ENCODE measurements at places on chromosomes 4 and X.

DNA sequence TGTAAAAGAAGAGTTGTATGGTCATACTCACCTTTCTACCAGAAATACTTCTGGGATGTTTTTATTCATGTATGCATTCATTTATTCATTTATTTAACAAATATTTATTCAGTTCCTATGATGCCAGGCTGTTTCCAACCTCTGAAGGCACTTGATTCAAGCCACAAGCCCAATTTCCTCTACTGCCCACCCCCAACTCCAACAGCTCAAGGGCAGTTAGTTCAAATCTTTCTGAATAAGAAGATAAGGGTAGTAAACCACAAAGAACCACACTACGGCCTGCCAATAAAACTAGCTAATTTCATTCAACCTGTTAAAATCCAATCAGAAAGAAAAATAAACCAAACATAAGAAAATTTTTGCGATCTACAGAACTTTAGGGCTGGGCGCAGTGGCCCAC lies 31.2 kb downstream of the LRBA start:
- DNase-seq = no peak

DNA sequence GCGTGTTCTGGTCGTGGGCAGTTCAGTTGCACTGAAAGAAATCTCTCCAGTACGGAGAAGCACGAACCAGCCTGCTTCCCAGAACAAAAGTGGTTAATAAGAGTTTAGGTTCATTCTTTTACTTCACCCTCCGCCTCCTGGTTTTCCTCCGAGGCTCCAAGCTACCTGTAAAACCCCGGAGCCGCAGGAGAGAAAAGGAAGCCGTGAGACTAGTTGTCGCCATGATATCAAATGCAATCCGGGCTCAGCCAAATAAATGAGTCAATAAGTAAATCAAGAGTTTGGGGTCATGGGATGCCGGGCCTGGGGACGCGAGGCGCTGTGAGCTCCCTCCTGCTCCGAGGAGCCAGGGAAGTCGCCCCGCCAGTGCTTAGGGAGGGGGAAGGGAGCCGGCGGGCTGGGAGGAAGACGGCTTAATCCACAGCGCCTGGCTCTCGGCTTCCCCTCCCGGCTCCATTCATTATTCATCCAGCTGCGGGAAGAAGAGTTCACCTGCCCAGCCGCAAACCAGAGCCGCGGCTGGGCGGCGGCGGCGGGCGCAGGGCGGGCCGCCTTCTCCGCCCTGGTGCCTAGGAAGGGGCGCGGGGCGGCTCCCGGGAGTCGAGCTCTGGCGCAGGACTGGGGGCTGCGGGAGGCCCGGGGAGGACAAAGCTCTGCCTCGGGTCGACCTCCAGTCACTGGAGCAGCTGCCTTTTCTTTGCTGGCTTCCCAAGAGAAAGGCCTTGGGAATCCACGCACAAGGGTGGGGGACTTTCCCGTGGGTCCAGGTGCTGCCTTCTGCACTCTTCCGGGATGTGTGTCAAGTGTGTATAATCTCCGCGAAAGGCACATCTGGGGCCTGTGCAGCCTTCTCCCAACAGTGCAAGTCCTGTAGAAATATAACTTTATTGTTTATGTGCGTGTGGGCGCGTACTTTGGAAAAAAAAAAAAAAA lies 1.7 kb downstream of the FRAS1 start:
- DNase-seq = no peak

GRCh38 chr4:130163701-130164100 lies 1067.7 kb downstream of the C4orf33 start:
- no peak for DNase-seq

GRCh38 chr4:76989391-76990061 lies 40.0 kb downstream of the SEPTIN11 start:
- no peak for DNase-seq

- no peak for DNase-seq
Measured at GRCh38 chr4:155952501-155952901, 1.2 kb downstream of the CTSO start.

DNA sequence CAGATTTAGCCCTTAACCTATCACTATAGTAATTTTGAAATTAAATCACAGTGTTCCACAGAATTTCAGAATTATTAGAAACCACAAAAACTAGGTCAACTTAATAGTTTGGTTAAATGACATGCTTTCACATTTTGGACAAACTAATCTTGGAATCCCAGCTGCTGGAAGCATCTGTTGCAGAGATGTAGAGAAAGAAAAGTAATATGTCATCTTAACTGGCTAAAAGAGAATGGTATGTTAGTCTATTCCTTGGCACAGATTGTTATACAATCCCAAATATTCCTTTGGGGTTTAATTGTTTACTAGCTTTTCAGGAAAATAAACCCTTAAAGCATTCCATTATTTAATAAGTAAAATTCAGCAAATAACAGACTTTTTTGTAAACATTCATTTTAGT lies 519.9 kb downstream of the IL15 start:
- no peak for DNase-seq

GRCh38 chrX:31603411-31604120 lies 531.7 kb upstream of the FTHL17 start:
- no peak for DNase-seq

GRCh38 chr4:148261848-148262247 lies 180.4 kb downstream of the NR3C2 start:
- DNase-seq = no peak

DNA sequence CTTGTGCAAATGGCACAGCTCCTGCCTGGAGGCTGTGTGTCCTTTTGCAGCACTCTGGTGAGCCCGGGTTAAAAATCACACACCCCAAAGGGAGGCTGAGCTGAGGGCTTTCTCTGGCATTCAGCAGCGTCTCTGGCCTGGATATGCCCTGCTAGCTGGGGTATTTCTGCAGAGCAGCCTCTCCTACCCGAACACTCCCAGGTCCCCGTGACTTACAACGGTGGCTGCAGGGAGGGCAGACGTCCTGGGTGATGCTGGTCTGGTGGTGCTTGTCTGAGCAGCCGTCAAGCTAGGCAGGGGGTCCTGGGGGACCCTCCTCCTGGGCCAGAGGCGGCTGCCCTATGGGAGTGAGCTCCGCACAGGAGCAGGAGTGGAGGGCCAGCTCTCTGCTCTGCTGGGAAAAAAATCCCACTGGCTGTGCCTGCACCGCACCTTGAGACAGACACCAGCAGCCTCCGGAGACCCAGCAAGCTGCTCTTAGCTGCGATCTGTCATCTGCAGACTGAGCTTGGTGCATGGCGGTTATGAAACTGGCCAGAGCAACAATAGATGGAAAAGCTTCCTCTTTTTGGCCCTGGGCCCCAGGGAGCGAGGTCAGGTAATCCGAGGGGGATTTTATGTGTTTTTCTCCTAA lies 41.3 kb upstream of the ASMTL start:
- DNase-seq = no peak

- no peak for DNase-seq
Measured at GRCh38 chrX:100980608-100981497, 11.3 kb downstream of the ARL13A start.

DNA sequence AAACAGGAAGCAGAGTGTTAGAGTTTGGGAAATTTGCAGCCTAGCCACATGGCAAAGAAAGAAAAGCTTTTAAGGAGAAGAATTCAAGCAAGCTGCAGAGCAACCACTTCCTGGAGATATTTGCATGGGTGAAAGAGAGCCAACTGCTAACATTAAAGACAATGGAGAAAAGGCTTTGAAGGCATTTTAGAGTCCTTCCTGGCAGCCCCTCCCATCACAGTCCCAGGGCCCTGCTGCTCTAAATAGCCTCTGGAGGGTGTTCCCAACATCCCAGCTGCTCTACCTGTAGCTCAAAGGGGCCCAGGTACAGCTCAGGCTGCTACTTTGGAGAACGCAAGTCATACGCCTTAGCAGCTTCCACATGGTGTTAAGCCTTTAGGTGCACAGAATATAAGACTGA lies 235.9 kb upstream of the FMR1 start:
- DNase-seq = no peak

GRCh38 chr4:139184129-139184528 lies 7.1 kb upstream of the ELF2 start:
- DNase-seq = no peak

- DNase-seq = no peak
Measured at GRCh38 chr4:147732518-147733235, 789 bp downstream of the ARHGAP10 start.

- no peak for DNase-seq
Measured at GRCh38 chr4:54092405-54093323, 7.3 kb upstream of the GSX2 start.

DNA sequence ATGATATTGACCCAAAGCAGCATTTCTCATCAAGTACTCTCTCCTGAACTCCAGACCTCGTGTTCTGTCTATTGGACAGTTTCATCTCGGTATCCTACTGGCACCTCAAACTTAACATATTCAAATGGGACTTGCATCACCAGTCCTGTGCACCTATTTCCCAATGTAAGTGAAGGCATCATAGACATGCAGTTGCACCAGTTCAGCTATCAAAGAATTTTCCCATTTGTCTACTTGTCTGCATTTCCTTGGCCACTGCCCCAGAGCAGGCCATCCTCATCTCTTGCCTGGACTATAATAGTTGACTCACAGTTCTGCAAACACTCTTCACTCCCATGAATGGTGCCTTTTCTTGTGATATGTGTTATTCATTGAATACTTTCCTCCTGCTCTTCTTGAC lies 11.3 kb upstream of the LIMCH1 start:
- DNase-seq = no peak

DNA sequence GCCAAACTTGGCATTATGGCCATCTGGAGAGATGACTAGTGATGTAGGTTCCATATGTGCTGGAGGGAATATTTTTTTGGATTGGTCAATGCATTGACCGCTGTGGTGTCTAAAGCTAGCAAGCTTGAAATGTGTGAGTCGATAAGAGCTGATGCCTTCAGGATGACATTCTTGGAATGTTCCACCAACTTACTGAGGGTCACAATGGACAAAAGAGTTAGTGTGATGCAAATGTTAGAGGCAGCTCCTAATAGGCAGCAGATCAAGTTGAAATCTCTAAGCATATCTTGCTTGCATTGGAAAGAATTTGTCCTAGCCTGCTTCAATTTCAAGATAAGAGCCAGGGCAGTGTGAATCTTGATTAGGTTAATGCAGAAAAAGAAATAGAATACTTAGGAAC lies 210.4 kb upstream of the AFF2 start:
- DNase-seq = no peak

DNA sequence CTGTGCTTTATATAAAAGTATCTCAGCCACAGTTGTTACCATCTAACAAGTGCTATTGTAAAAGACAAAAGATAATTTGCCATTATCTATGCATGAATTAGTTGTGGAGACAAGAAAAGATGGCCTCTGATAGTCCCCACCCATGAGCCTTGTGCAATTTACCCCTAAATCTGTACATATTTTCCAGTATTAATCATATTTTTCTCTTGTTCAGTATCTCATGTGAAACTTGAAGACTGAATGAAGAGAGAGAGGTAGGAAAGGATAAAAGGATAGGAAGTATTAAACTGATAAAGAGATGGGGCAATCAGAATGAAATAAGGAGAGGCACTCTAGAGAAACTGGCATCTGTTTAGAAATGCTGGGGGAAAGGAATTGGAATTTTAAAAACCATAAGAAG lies 3.7 kb downstream of the MYOZ2 start:
- no peak for DNase-seq

DNA sequence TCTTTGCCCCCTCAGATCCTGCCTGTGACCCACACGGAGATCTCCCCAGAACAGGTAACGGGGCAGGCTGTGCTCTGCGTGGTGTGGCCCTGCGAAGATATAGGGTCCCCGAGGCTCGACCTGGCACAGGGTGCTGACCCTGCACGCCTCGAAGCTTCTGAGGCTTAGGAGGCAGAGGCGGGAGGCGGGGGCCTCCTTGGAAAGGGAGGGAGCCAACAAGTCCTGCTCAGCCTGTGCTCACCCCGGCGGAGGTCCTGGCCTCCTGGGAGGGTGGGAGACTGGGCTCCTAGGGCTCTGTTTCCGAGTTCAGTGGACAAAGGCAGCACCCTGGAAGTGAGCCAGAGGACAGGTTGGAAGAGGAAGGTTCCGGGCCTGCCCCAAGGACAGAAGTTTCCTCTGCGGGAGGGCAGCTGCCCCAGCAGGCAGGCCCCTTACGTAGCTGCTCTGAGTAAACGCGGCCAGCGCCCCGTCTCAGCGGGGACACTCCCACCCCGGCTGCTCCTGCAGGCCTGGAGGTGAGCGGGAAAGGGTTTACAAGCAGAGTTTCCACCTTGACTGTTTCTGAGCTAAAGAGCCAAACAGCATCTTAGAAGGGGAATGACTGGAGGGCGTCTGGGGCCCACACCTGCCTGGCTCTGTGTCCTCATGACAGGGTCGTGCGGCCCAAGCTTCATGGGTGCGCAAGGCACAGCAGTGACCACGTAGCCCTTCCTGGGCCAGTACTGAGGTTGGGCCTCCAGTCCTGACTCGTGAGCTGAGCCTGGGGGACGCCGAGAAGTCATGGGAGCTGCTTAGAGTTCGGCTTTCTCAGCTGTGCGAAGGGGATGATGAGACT lies 16.1 kb downstream of the TMEM175 start:
- no peak for DNase-seq

DNA sequence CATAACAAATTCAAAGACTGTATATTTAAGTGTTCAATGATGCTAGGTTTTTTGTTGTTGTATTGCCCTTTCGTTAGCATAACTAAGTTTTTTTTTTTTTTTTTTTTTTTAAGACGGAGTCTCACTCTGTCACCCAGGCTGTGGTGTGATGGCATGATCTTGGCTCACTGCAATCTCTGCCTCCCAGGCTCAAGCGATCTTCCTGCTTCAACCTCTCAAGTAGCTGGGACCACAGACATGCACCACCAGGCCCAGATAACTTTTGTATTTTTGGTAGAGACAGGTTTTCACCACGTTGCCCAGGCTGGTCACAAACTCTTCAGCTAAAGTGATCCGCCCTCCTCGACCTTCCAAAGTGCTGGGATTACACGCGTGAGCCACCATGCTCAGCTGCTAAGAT lies 7.0 kb downstream of the SH3BGRL start:
- DNase-seq = no peak

DNA sequence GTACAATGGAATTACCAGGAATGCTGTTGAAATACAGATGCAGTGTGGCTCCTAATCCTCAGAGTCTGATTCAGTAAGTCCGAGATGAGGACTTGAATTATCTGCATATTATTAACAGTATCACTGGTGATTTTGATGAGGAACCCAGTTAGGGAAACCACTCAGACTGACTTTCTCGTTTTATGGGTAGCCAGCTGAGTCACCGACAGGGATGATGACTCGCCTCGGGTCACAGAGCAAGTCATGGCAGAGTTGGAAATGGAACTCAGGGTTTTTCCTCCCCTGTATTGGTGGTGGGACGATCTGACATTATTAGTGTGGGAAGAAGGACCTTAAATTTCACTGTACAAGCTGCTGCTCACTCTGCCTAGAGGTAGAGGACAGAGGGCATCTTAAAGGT lies 51.3 kb downstream of the RTL9 start:
- no peak for DNase-seq

DNA sequence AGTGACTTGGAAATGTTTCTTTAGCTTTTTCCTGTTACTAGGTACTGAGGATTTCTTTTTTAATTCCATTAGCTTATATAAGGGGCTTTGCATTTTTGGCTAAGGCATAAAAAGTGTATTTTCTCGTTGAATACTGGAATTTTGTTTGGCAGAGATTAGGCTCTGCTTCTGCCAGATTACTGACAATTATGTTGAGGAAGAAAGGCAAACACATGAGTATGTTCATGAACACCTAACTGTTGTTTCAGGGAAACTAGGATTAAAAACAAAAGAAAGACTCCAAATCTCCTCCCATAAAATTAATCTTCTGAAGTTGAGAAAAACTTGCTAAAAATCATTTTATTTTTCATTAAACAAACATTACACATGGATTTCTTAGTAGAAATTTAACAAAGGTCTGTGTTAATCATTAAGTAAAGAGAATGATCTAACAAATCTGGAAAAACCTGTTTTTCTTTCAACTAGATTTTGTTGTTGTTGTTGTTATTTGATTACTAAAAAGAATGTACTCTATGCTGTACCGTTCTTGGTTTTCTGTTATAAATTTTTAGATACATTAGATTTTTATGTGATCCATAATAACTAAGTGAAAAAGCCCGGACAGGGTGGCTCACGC lies 43.3 kb upstream of the STAG2 start:
- DNase-seq = no peak

All from stimulated activated CD4-positive, alpha-beta T cell treated with anti-CD3 and anti-CD28 coated beads, TNF-alpha, amount 100 ng/mL, for 1 hour (primary cell).